ENCODE measurements at places on chromosomes 6 and 20.
A peak's percentile ranks its signal among the peaks of the same experiment; 100 is the strongest.

DNA sequence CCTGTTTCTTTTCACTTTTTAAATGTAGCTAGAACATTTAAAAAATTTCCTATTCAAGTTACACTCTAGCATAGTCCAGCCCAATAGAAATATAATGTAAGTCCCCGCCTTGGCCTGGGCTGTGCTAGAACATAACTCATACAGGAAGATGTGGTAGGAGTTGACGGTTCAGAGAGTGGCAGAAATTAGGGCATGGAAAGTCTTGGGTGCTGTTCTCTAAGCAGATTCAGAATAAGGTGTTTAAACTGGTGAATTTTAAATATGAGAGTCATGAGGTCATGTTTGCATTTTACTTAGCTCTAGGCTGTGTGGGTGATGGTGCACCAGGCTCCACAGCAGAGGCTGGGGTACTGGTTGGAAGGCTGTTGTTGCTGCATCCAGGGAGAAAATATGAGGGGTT is 256.5 kb downstream of the FARS2 start:
- no peak for DNase-seq

GRCh38 chr6:20715135-20715806 is 181.0 kb downstream of the CDKAL1 start:
- DNase-seq: no peak

DNA sequence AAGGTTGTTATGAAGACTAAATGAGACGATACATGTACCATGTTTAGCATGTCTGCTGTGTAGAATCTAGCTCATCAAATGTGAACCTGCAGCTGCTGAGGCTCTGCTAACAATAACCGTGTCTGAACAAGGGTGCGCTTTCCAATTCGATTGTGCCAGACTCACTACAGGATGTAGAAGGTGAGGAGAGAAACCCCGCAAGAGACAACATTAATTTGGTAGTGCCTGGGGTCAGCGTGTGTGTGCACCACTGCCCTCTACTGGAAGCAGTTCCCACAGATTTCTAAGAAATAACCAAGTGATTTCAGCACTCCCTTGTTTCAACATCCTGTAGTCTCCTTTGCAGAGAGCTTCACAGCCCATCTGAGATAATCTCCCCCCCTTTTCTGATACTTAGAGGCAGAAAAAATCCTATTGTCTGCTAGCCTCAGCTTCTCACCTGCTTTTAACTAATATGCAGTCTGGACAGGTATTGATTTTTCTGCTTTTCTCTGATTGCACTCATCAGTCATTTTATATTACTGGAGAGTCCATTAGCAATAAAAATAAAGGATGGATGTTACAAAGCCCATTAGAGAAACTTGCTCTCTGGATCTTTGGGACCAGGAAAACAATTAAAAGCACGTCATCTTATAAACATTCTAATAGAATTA is 96.7 kb upstream of the BACH2 start:
- DNase-seq: peak; percentile 67

GRCh38 chr6:160393891-160394653 is 45.9 kb downstream of the SLC22A3 start:
- peak; percentile 54 for DNase-seq

- peak; percentile 74 for DNase-seq
Measured at GRCh38 chr6:143536866-143537691, 25.6 kb upstream of the FUCA2 start.

All from ecto neural progenitor cell (in vitro differentiated cells).